ENCODE measurements at places on chromosomes 7 and 10.

- no peak for DNase-seq
These were observed 287.6 kb downstream of the ADARB2 start for GRCh38 chr10:1449572-1450205.

GRCh38 chr10:63806330-63806729 lies 285.1 kb downstream of the REEP3 start:
- DNase-seq, result no peak

GRCh38 chr10:12993595-12993994 lies 7.9 kb downstream of the CCDC3 start:
- no peak for DNase-seq

- no peak for DNase-seq
These were observed 38.6 kb upstream of the CNPY1 start for GRCh38 chr7:155584763-155585531.

GRCh38 chr10:83724471-83725241 lies 414.7 kb upstream of the GHITM start:
- no peak for DNase-seq

- DNase-seq, result no peak
These were observed 7.7 kb downstream of the CHAT start for GRCh38 chr10:49621561-49621960.

DNA sequence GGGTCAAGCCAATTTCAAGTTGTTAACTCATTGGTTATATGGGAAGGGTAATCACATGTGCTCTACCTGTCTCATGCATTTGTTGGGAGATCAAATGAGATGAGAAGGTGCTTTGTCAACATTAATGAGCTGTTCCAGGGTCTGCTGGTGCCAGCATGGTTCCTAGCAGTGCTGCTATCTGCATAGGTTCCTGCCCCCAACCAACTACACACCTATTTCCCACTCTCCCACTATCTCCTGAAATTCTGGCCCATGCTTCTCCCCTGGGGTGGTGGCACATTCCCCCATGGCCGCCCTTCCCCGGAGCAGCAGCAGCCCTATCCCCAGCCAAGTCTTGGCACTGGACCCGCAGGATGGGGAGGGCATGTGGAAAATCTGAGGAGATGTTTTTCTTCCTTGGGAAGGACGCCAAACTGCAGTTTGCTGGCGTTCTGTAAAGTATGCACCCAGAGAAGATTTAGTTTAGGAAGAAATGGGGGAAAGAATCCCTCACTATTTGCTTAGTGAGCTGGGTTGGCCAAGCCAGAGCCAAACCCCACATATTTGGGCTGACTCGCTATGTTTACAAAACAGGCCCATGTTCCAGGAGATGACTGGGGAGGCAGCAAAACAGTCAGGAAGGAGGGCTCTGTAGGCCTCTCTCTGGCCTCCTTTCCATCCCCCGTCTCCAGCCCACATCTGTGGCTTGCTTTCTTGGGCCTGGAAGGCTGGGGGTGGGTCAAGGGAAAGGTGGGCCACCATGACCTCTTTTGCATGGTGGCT lies 42.5 kb downstream of the PPP1R3C start:
- no peak for DNase-seq

DNA sequence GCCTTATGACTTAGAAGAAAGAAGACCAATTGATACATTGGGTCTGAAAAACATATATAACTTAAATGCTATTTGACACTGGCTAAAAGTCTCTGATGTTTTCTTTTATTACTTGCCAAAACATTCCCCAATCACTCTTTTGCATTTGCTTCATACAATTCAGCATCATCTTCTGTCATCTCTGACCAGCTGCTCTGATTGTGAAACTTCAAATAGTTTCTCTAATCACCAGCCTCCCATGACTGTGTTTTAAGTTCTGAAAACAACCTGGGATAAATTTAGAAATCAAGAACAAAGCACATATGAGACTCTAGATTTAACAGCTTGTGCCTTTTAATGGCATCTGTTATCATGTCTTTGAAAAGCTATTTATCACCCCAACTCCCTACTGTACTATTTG lies 208.4 kb upstream of the KCND2 start:
- DNase-seq, result no peak

GRCh38 chr10:43278216-43278615 lies 11.4 kb upstream of the RASGEF1A start:
- DNase-seq, result no peak

DNA sequence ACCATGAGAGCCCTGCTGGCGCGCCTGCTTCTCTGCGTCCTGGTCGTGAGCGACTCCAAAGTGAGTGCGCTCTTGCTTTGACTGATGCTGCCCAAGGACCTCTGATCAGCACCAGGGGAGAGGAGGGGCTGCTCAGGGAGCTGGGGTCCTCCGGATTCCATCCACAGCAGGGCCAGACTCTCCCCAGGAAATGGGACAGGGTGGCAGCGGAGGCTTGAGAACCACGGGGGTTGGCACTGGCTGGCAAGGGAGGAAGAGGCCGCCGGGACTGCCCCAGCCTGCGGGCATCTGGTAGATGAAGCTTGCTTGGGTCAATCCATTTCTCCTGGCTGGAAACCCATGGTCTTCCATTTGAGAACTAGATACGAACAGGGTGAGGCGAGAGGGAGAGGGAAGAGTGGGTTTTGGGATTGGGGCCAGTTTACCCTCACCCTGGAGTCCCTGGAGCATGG lies 647 bp downstream of the PLAU start:
- no peak for DNase-seq

DNA sequence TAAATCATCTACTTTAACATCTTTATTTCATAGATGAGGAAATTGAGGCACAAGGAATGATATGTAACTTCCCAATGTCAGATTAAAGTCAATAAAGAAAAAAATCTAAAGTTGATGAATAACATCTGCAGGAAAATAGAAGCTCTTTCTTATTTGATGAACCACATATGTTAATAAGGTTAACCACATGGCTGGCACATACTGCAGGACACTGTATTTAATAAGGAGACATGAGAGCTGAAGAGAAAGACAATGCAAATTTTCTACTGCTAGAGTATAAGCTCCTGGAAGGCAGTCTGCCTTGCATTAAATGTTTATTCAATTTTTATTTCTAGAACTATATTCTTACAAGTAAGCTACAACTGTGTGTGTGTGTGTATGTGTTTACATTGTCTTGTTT lies 4.4 kb downstream of the RAB11FIP2 start:
- DNase-seq, result no peak

DNA sequence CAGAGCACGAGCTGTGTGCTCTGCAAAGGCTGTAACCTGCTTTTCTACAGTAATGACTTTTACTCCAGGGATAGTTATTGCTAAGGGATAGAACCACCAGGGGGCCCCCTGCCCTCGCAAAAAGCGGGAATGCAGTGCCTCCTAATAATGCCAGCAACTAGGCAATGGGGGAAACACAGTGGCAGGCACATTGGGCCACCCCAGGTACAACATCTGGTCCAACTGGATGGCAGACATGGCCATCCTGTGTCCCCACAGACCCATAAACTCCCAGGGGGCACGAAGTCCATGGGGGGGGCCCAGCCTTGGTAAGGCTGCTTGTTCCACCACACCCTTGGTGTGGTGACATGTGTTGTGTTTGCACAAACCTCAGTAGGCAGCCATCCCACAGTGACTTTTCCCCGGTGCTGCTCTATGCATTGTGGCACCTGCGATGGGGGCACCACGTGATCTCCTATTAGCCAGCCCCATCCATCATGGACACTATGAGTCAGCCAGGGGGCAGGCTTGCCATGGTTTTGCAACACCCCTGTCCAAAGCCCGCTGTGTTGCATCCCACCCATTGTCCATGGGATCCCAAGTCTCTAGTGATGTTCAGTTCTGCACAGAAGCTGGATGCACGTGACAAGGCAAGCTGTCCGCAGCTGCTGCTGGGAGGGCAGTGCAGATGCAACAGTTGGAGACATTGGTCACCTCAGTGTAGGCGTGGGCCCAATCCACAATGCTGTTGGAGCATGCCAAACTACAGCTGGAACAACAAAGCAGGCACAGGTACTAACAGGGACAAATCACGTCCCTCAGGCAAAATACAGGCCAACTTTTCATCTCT lies 84.0 kb downstream of the ANLN start:
- no peak for DNase-seq

GRCh38 chr10:102651455-102652169 lies 7.3 kb downstream of the TRIM8 start:
- no peak for DNase-seq

DNA sequence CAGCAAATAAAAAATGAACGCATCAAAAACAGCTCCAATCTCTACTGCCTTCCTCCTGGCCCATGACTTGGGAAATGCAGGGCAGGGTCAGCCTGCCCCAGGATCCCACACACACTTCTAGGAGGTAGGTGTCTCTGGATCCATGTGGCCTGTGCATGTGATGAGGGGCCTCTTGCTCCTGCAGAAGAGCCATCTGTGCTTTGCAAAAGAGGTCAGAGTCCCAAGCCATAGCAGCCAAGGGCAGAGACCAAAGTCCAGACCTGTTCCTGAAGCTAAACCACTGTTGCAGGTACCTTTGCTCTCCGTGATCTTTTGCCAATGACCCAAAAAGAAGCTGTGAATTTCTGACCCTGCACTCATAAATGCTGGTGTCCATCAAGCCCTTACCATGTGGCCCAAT lies 57.1 kb downstream of the KCNMA1 start:
- no peak for DNase-seq

DNA sequence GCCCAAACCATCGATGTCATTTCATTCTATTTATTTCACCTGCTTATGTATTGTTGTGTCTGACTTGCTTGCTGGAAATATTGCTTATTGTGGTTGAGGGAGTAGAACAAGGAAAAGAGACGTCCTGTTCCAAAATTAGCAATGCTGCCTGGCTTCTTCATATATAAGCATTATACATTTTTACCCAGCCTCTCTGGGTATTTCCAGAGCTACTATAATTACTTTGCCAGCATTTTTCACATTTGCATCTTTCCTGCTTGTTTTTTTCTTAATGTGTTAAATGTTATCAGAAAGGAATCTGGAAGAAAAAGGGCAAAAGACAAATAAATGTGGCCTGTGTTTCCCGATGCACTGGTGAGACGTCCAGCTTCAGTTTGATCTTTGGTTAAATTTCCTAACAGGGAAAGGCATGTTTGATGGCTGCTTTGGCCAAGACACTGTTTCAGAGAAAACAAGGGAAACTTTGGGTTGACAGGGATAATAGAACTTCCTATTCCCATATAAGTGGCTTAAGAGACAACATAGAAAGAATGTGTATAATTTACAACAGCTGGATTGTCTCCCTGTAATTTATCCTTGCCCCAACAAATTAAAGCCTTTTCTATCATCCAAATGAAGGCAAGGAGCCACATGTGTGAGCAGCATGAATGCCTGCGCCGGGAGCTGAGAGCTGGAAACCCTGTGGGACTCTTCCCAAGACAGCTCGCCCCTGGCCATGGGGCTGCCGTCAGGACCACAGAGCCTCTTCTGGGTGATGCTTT lies 671.1 kb upstream of the CELF2 start:
- DNase-seq, result no peak

GRCh38 chr10:68721673-68722335 lies 765 bp downstream of the CCAR1 start:
- DNase-seq, result no peak

- no peak for DNase-seq
These were observed 324.4 kb downstream of the PCLO start for GRCh38 chr7:82838314-82838713.

DNA sequence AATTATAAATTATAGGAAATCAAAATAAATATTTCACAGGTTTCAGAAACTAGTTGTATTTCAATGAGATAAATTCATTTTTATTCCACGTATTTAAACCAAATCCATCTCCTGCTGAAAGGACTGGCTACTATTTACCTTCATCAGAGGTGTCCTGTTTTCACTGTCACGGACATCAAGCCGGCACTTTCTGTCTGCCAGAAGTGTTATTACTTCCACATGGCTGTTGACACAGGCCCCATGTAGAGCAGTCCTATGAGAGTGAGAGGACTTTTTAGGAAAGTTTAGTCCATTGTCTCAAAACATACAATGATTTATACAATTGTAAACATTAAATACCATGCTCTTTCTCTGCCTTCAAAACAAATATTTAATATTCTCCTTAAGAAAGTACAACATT lies 100.4 kb upstream of the ACBD5 start:
- DNase-seq, result no peak

- DNase-seq, result no peak
These were observed 18.6 kb downstream of the ADAP1 start for GRCh38 chr7:935874-936385.

GRCh38 chr10:23693501-23693901 lies 254.6 kb downstream of the OTUD1 start:
- DNase-seq, result no peak

DNA sequence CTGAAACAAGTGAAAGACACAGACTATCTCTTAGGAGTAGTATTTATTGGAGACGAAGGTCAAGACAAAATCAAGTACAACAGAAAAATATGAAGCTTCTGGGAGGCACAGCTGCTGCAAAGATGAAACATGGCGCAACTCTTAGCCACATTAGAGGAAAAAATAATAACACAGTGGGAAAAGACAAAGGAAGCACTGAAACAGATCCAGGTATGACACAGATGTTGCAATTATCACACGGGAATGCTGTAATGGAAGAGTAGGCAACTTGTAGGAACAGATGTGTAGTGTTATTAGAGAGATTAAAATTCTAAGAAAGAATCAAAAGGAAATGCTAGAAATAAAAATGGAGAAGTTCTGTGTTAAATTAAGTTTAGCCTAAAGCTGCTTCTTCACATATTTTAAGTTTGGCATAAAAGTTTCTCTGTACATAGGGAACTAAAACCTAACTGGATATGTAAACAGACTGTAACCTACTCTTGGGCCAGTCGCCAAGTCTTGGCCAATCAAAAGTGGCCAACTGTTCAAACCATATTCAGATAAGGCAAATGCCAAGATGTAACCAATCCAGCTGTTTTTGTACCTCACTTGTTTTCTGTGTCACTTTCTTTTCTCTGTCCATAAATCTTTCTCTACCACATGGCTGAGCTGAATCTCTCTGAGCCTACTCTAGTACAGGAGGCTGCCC lies 1132.0 kb upstream of the LRRTM3 start:
- DNase-seq, result no peak

- no peak for DNase-seq
These were observed 112.9 kb downstream of the HIP1 start for GRCh38 chr7:75625868-75626267.

DNA sequence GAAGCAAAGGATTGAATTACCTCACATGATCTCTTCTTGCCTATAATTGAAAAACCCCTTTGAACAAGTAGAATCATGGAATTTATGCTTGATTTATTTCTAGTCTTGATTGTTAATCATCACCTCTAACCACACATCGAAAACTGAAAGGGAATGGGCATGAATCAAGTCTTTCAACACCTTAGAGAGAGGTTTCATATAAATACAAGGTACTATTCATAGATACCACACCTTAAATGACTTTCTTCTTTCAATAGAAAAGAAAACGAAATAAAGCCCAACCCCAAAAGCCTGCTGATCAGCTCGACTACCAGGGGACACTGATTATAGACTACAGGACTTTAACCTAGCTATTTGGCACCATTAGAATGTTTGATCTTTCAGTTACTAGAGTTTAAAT lies 128.6 kb upstream of the PTPRZ1 start:
- no peak for DNase-seq

- no peak for DNase-seq
These were observed 100.0 kb upstream of the EGR2 start for GRCh38 chr10:62916141-62916603.

DNA sequence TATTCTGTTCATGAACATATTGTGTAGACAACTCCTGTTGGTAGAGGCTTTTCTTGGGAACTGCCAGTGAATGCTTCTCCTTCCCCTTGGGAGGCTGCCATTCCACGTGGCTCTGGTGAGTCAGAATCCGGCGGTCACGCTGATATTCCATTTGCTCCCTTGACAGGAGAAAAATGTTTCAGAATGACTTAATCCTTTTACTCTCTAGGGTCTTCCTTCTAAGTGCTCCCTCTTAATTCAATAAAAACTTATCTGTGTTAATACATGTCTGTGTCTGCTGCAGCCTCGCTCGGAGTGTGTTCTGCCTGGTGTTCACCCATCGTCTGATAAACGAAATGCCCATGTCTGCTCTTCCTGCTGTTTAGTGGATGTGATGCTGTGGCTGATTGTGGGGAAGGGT lies 278.6 kb downstream of the ARHGAP12 start:
- no peak for DNase-seq

Data from stimulated activated naive B cell treated with anti-CD40 and anti-IgM and Interleukin-4, amounts not matched to agents 10 μg/mL and 1 μg/mL and 100 μg/mL, for 72 hours (primary cell).